ENCODE measurements at places on chromosomes 16 and 17.

- no peak for DNase-seq
These were observed 3.5 kb downstream of the CORO6 start for GRCh38 chr17:29619251-29619650.

DNA sequence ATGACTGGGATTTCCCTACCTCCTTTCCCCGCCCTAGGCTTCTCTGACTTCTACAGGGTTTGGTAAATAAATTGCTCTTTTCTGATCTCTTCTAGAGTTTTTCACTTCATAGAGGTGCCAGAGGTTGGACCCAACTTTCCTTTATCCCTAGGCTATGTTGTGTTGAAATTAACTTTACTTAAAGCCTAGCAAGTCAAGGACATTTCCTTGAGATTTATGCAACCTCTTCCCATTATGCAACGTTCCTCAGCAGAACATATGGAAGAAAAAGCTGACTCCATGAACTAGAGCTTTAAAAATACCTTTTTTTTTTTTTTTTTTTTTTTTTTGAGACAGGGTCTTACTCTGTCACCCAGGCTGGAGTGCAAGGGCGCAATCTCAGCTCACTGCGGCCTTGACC lies 15.5 kb downstream of the MPO start:
- no peak for DNase-seq

- DNase-seq: peak; percentile 74
These were observed 118.9 kb downstream of the PARN start for GRCh38 chr16:14510939-14511799.

DNA sequence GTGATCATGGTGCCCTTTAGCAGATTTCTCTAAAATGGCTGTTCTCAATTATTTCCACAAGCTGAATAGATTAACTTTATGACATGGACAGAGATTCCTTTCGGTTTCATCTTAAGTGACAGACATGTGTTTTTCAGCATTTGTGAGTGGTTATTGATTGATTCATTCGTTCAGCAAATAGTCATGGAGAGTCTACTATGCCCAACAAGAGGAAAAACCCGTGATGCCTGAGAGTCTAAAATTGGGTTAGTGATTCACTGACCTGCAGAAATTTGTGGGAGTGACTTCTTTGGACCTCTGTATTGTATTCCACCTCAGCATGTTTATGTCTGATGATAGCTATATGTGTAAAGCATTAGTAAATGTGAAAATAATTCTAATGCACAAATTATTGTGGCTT lies 28.0 kb upstream of the DUSP14 start:
- no peak for DNase-seq

- DNase-seq: no peak
These were observed 151.9 kb downstream of the IRX5 start for GRCh38 chr16:55082591-55082976.

- no peak for DNase-seq
These were observed 381.7 kb downstream of the ZFHX3 start for GRCh38 chr16:72666267-72666666.

- DNase-seq: no peak
These were observed 37.9 kb downstream of the SOX8 start for GRCh38 chr16:1019231-1020090.

DNA sequence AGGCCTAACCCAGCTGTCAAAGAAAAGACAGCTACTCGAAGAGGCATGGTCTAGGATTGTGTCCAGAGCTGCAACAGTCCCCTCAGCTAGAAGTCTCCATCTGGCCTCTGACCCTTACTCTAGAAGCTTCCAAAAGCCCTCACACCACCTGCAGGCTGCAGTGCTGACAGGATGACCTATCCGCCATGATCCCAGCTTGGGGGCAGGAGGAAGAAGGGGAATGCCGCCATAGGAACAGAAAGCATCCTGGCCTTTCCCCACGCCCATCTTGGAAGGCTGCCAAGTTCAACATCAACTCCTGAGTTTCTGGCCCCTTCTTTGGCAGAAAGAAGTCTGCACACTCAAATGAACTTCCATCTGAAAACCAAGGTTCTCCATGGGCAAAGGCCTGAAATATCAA lies 3.1 kb upstream of the KRT36 start:
- DNase-seq: no peak

DNA sequence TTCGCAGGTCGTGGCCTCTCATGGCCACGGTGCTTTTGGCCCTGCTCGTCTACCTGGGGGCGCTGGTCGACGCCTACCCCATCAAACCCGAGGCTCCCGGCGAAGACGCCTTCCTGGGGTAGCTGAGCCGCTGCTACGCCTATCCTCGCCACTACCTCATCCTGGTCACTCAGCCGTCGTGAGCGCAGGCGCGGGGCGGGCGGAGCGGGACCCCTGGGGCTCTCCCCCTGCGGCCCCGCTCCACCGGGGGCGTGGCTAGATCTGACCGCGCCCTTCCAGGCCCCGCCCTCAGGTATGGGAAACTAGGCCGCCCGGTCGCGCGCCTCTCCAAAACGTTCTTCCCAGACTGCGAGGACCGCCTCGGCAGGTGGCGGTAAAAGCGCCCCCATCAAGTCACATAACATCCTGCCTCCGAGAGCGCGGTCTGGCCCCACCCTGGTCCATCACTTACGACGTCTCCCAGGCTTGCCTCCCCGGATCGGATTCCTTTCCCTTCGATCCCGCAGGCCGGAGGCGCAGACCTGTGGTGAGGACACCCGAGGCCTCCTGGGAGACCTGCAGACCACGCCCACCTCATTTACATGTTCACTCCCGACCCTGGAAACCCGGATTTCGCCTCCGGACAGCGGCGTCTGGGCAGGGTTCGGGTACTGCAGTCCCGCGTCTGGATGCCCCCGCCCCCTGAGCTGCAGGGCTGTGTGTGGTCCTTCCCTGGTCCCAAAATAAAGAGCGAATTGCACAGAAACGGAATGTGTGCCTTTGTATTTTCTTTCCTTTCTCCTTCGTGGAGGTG lies 91.5 kb upstream of the TMEM97 start:
- no peak for DNase-seq

GRCh38 chr16:2177561-2177960 lies 18.8 kb downstream of the CASKIN1 start:
- DNase-seq: no peak

GRCh38 chr17:21573961-21574610 lies 118.2 kb upstream of the KCNJ18 start:
- DNase-seq: peak; percentile 20

GRCh38 chr17:80478487-80479245 lies 2.3 kb upstream of the NPTX1 start:
- DNase-seq: no peak

DNA sequence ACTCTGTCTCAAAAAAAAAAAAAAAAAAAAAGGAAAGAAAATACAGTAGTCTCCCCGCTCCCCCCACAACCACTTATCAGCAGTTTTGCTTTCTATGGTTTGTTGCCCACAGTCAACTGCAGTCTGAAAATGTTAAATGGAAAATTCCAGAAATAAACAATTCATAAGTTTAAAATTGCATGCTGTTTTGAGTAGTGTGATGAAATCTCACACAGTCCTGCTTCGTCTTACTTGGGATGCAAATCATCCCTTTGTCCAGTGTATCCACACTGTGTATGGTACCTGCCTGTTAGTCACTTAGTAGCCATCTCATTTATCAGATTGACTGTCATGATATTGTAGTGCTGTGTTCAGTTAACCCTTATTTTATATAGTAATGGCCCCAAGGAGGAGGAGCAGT lies 41.5 kb downstream of the NF1 start:
- DNase-seq: no peak

DNA sequence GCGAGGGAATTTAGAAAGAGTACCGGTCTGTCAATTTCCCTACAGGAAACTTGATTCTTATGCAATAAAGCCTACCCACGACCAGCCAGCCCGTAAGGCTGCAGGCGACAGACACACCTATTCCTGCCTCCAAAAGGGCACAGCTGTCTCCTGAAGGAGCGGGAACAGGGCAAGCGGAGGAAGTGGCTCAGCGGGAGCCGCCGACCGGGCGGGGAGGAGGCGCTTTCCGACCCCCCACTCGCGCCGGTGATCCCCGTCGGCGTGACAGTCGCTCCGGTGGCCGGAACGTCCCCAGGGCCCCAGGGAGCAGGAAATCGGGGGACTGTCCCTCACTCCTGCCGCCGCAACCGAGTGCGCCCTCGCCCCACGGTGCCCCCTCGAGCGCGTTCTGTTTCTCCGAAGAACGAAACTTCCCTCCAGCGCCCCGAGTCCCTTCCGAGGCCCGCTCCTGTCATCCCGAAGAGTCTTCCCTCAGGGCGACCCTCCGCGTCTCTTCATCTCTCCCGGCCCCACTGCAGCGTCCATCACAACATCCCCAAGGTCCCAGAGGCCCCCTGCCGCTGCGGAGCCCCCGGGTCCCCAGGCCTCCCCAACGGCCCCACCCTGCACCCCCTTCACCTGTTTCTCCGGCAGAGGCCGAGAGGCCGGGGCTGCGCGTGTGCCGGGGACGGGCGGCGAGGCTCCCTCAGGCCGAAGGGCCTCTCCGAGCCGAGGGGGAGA lies 421 bp downstream of the STAT3 start:
- DNase-seq: no peak

DNA sequence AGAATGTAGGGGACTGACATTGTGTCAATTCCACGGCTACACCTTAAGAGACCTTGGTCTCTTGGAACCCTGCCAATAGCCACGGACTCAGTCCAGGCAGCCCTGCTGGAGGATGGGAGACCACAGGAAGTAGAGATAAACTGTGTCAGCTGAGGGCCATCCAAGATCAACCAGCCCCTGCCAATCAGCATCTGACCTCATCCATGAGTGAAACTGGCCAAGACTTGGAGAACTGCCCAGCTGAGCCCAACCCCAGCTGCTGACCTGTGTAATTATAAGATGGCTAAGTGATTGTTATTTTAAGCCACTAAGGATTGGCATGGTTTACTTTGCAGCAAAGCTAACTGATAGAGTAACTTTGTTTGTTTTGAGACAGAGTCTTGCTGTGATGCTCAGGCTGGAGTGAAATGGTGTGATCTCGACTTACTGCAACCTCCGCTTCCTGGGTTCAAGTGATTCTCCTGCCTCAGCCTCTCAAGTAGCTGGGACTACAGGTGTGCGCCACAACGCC lies 13.3 kb upstream of the YWHAE start:
- no peak for DNase-seq

- no peak for DNase-seq
These were observed 601 bp downstream of the PHKB start for GRCh38 chr16:47461598-47462266.

DNA sequence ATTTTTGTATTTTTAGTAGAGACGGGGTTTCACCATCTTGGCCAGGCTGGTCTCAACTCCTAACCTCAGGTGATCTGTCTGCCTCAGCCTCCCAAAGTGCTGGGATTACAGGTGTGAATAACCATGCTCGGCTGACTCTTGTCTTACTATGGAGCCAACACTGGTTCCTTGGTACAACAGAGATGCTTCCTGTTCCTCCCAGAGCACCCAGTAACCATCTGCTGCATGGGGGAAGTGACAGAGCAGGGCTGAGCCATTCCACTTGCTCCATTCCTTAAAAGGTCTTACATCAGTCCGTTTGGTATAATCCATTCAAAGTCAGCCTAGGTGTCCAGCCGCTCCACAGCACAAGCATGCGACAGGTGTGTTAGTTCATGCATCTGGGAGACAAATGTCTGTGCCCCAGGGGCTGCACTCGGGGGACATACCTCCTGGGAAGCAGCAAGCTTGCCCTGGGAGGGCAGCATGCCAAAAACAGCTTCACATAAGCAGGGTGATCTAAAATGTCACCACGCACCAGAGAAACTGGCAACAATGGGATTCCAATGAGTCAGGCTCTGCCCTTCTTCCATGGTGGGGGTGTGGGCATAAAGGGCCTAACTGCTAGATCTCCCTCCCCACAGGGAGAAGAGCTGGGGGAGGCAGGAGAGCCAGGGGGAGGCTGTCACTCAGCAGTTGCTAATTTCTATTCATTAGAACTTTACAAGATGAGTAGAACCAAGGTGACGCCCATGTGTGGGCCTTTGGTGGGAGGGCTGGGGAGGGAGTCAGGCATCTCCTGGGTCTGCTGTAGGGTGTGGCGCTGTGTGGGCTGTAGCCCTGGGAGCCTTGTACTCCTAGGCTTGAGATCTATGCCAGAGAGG lies 35.5 kb downstream of the PIPOX start:
- DNase-seq: no peak

- no peak for DNase-seq
These were observed 201.7 kb downstream of the CDRT15L2 start for GRCh38 chr17:20781260-20781659.

DNA sequence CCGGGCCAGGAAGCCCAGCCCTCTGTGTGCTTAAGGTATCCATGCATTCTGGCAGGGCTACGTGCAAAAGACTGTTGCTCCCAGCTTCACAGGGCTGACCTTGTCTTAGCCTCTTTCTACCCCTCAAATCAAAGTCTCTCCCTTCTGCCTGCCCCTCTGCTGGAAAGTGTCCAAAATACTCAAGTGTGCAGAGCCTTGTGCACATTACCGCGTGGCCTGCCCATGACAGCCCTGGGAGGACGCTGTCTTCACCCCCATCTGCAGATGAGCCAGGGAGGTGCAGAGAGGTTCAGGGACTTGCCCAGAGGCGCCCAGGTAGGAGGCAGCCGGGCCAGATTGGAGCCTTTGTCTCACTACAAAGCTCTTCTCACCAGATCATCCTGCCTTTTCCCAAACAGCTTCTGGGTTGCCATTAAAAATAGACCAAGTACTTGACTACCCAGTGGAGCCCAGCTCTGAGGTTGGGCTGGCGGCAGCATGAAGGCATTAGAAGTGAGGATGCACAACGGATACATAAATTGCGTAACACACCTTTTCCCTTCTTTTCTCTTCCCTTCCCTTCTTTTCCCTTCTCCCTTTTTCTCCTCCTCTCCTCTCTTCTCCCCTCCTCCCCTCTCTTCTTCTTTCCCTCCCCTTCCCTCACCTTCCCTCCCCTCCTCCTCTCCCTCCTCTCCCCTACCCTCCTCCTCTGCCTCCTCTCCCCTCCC lies 3.5 kb downstream of the CACNG4 start:
- DNase-seq: no peak

DNA sequence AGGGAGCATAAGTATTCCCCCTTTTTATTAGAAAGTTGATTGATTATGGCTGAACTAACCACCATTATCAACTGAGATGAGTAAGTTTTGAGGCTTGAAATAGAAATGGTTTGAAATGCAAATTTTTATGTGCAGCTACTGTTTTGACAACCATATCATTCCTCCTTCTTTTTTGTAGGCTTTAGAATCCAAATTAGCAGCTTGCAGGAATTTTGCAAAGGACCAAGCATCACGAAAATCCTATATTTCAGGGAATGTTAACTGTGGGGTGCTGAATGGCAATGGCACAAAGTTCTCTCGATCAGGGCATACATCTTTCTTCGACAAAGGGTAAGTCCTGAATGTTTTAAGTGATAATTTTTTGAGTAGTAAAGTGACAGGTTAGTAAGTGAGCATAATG lies 24.1 kb downstream of the NDEL1 start:
- no peak for DNase-seq

DNA sequence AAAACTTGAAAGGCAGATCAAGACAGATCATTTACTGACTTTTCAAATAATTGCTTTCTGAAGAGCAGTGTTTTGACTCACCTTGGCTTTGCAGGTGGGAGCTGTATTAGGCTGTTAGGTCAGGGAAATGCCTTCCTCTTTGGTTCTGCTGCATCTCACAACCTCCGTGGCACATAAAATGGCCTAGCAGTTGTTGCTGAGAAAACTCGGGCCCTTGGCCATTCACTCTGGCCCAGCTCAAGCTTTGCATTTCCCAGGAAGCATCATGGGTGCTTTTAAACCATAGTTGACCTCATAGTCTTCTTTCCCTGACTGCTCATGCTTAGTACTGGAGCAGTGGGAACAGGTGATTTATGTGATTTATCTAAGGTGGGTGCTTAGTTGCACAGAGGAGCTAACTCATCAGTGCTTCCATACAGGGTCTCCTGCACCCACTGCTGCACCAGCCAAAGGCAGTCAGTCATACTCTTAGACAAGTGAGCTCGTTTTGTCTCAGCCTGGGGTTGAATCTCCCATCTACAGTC lies 83.6 kb downstream of the KSR1 start:
- DNase-seq: no peak

- DNase-seq: no peak
These were observed at the start of gene NOTUM for GRCh38 chr17:81961087-81961511. Gene NOTUM, minus strand, starts transcription at chr17:81961187. Its CDS starts 278 bp downstream, at chr17:81960909.

All from HS-5 (cell line).